Type B pancreatic cell (in vitro differentiated cells): ENCODE measurements at places on chromosomes 5 and 9. TPM values are rescaled to one million over a fixed set of nuclear protein-coding genes. Genes with fewer than 3 reads are reported as not detected.

DNA sequence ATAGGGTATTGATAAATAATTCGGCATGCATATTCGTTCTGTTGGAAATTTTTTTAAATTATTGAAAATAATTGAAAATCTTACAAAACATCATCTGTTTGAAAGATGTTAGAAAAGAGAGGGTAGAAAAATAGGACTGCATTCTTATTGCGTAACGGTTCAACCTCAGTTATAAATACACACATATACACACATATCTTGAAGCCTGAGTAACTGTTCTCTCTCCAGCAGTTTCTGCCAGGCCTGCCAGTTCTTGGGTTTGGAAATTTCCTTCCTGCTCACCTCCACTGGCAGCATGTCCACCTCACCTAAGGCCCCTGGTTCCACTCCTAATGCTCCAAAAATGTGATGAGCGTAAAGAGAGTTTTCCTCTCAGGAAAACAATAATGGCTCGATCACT, 9.1 kb downstream of the SPATA31E1 start:
- DNase-seq = no peak

GRCh38 chr5:81010336-81011169, 50.4 kb downstream of the RASGRF2 start:
- DNase-seq = no peak

GRCh38 chr5:93421987-93422401, 159.0 kb downstream of the NR2F1-AS1 start:
- no peak for DNase-seq

GRCh38 chr9:133221177-133221809, 12.2 kb upstream of the OBP2B start:
- DNase-seq = peak; percentile 34

DNA sequence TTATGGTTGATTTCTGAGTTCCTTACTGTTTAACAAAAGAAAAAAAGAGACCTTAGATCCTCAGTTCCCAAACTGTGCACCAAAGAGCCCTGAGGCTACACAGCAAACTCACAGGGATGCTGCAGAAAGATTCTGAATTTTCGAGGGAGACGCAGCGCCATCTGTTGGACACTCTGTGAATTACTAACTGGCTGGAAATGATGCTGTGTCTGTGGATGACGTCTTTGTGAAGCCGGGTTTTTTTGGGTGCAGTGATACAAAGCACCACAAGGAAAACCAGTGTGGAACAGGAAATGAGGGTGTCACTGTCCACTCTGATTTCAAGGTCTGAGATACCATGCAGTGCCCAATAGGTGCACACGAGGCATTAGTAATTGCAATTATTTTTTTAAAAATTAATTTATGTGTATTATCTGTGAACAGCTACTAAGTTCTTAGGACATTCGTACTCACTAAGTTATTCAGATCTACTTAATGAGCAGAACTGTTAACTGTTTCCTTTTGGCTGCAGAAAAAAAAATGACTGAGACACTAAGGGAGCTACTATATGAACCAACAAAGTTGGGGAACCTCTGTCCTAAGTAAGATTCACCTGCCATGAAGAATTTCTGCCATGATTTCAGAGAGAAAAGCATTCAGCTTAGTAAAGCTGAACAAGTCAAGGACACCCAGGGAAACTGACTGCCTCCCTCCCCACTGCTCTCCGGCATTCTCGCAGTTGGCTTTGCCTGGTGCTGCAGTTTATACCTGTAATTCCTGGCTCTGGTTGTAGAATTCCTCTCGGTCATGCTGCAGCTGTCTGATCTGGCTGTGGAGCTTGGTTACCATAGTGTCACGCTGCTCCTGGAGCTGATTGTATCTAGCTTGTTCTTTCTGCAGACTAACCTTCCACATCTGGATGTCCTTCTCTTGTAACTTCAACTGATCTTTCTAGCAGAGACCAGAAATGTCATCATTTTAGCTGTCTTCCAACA, 23.4 kb downstream of the SPACA9 start:
- DNase-seq = peak; percentile 82

GRCh38 chr5:94360382-94361130, 257.8 kb downstream of the KIAA0825 start:
- no peak for DNase-seq

The FYB1 gene
- total RNA-seq = 0.24 and 0.33 TPM in 2 replicates

The ABHD17B gene
- 35.7 and 38.3 TPM in 2 replicates for total RNA-seq

The KCNT1 gene
- total RNA-seq = 0.10 TPM in 1 of 2 replicates, not detected in the other

The EDIL3 gene
- 15.4 and 19.1 TPM in 2 replicates for total RNA-seq
